ENCODE measurements at places on chromosomes 3 and 15.

DNA sequence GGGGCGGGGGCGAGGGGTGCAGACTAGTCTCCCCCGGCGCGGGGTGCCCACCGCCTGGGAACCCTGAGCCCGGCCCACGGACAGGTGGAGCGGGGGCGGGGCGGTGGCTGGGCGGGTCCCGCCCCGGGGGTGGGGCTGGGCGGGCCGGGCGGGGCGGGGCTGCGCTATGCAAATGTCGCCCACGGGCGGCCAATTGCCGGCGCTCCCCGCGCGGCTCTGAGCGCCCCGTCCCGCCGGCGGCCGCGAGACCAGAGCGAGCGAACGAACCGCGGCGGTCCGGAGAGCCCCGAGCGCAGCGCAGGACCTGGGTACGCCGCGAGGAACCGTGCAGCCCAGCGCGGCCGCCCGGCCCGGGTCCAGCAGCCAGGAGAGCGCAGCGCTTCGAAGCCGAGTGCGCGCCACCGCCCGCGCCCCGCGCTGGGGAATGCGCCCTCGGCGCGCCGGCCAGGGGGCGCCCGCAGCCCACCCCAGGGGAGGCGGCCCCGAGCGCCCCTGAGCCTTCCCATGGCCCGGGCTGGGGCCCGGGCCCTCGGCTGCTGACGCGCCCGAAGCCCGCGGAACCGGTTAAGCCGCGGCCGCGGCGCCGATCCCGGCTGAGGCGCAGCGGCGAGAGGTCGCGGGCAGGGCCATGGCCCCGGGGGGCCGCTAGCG, at the start of gene SEMA3F:
Gene SEMA3F, plus strand, starts transcription at position 485 of the 651 bp plus-strand sequence. CDS start 4,299 bp downstream, outside the sequence.
- no peak for DNase-seq

GRCh38 chr15:78098131-78098755, 5.9 kb downstream of the SH2D7 start:
- no peak for DNase-seq

- no peak for DNase-seq
Observed at GRCh38 chr3:13801361-13802204, 78.3 kb downstream of the WNT7A start.

- no peak for DNase-seq
Observed at GRCh38 chr3:41710646-41711388, 251.1 kb downstream of the ULK4 start.

DNA sequence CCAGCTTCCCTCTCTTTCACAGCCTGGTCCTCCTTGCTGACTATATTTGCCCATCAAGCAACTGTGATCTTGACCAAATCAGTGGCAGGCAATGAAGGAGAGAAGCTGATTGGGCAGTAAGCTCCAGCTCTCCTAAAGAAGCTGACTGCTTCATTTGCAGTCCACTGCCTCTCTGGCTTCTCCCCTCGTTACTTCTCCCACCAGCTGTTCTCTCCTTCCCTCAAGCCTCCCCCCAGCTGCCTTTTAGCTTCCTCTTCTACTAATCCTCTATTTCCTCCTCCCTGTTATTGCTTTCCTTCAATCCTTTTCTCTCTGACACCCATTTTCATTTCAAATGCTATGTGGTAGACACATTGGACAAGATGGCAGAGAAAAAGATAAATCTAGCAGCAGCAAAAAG, 474.7 kb upstream of the UBE2E2 start:
- DNase-seq: no peak

GRCh38 chr3:37320276-37320675, 145.9 kb upstream of the LRRFIP2 start:
- DNase-seq: no peak

GRCh38 chr3:63976161-63976871, 47.0 kb downstream of the PSMD6 start:
- no peak for DNase-seq

DNA sequence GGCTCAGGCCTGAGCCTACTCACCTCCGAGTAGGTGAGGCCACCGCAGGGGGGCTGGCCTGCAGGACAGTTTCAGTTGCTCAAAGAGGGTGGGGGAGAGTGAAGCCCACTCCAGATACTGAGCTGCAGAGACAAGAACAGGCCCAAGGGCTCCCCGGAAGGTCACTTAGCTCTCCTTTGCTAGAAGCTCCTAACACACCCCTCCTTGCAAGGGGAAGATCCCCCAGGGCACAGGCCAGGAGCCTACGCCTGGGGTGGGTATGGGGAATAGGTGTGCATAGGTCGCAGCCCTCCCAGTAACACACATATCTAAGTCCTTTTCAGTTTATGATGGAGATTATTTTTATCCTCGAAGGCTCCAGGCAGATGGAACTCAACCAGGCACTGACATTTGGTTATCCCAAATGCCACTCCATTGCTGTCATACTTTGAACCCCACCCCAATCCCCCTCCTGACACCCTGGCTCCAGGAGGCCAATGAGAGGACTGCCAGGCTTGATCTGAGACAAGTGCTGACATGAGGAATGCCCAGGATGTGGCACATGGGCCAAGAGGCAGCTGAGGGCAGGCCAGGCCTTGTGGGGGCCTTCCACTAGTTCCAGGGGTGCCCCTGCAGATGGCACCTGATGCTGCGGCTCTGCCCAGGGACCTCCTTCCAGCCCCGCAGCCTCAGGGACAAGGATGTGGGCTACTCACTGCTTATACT, 1.1 kb upstream of the MUSTN1 start:
- DNase-seq: no peak

GRCh38 chr3:49610666-49611280, 56.5 kb downstream of the BSN start:
- DNase-seq: no peak

DNA sequence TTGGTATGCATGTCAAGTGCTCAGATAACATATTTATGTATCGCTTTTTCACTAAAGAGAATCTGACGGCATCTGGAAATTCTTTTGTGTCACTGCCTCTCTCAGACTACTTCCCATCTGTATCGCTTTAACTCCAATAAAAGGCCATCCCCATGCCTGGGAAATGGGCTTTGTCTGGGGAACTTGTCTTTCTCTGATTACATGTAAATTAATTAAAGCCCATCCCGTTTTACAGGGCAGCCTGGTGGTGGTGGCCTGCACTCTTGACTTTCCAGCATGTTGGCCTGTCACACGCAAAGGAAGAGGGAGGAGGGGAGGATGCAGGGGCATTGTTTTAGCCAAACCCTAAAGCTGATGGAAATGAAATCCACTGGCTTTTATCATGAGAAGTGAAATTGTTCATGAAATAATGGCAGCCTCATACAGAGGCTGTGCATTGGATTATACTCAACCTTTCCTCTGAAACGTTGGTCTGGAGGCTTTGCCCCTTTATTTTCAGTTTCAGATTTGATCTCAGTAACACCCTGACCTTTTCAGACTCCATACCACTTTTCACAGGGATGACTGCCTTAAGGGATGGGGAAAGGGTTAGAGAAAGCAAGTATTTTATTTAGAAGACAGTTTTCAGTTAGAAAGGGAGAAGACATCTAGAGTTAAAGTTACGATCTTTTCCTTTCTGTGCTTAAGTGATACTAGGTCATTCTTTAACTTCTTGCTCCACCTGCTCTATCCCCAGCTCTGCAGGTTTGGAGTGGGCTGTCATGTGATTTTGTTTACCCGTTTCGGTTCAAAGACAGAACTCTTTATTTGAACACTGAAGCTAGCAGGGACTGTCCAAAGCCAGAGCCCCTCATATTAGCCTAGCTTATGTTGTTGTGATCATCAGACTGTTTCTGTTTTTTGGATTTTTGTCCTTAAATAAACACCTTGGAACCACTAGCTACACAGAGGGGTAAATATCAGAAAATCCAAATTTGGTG, 94.6 kb upstream of the CTDSPL start:
- DNase-seq: no peak

DNA sequence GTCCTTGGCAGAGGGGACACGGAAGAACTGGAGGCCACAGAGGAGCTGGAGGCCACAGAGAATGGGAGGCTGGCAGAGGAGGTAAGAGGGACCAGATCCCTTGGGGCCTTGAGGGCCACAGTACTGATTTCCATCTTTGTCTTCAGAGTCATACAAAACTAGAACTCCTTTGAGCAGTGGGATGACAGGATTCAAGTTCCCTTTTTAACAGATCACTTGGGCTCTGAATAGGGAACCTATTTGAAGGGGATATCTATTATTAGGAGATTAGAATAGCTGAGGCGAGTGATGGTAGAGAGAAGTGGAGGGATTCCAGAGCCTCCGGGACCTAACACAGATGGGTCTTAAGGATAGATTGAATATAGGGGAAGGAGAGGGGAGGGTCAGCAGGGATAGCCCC, 55.7 kb downstream of the OXNAD1 start:
- no peak for DNase-seq

- no peak for DNase-seq
Observed at GRCh38 chr15:59713177-59713576, 24.1 kb upstream of the BNIP2 start.

DNA sequence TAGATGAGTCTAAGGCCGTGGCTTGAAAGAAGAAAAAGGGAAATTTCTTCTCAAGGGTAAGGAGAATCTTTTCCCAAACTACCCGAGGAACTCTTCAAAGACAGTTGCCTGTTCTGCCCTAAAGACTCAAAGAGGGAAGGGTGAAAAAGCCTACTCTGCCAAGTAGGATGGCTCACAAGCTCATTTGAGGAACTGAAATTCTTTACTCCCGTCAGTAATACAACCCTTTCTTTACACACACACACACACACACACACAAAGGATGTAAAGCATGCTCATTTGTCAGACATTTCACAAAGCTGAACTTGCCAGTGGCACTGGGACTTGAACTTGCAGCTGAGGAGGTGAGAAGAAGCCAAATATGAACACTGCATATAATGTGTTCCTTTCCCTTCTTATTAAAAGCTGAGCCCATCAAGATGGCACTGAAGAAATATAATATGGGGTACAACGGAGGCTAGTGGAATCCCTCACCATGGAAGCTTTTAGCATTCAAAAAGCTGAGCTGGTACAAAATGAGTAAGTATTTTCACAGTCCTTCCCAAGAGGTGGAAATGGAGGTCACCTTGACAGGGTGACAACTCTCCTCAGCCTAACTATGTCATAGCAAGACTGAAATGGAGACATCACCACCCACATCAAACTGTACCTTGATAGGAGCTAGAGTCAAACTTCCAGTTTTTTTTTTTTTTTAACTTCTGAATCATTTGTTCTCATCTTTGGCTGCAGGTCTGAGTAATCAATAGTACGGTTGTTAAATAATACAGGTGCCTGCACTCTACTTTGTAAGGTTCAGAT, 57.6 kb downstream of the TAFA4 start:
- DNase-seq: no peak

- no peak for DNase-seq
Observed at GRCh38 chr3:193884652-193885051, 251.3 kb upstream of the HES1 start.

- no peak for DNase-seq
Observed at GRCh38 chr3:48299746-48300712, 33.4 kb downstream of the SPINK8 start.

DNA sequence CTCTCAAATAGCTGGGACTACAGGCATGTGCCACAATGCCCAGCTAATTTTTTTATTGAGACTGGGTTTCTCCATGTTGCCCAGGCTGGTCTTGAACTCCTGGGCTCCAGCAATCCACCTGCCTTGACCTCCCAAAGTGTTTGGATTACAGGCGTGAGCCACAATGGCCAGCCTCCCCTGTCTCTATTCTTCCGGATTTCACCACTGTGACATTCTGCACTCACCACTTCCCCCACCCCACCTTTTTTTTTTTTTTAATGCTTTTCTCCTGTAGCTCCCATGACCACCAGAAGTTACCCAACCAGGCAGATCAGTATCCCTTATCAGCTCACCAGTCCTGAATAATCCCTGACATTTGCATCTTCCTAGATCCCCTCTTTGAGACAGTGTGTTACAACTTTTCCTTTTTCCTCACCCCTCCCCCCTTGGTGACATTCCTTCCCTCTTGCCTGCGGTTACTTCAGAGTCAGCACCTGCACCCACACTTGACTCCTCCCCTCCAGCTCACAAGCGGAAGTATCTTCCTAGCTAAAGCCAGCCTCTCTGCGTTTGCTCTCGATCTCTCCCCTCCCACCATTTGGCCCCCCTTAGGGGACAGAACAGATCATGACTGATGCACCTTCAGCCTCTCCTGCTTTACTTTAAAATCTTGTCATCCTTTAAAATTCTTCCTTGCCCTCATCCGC, 13.5 kb upstream of the ZNF592 start:
- no peak for DNase-seq

GRCh38 chr3:13276438-13277195, 143.5 kb downstream of the NUP210 start:
- no peak for DNase-seq

- no peak for DNase-seq
Observed at GRCh38 chr3:18282507-18282906, 142.6 kb downstream of the SATB1 start.

DNA sequence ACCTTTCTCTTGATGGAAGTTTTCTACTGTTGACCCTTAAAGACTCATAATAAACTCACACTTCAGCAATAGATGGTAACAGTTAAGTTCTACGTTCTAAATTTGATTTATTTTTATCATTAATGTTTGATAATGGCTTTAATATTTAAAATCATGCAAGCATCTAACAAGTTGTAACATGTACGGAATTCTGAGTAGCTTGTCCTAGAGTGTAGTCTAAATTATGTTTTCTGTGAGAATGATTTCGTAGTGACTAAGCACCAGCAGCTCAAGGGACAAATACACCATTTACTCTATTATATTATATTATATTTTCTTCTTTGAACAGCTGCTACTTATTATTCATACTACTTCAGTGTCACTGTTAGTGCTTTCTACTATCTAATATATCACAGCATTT, 345.6 kb downstream of the NLGN1 start:
- no peak for DNase-seq

- no peak for DNase-seq
Observed at GRCh38 chr3:183287301-183287971, 34.4 kb downstream of the B3GNT5 start.

DNA sequence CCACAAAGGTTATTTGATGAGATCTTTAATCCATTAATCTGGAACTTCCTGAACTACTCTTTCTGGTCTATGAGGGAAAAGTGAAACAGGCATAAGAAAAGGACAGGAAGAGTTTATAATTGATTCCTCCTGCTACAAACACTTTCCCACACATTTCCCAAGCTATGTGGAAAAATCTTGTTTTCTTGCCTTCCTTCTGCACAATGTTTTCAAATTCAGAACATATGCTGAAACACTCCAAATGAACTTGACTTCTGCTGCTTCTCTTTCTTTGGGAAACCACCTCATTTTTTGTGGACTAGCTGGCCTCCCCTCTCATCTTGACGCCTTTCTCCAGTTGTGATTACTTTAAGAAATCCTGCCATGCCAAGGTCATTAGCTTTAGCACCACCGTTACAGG, 100.7 kb upstream of the PTPRG start:
- no peak for DNase-seq

DNA sequence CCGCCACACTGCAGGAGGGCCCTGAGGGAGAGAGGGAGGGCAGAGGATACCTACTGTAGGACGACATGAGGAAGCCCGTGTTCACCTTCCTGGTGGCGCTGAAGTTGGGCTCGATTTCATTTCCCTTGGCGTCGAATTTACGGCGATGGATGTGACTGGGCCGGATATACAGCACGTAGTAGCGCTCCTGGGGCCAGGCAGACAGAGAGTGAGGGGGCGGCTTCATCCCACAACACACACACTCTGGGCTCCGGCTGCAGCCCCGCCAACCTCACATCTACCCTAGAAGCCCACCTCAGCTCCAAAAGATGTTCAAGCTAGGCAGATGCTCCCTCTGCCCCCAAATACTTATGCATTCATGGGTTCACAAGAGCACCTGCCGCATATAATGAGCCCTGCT, 4.5 kb downstream of the ARPIN start:
- no peak for DNase-seq

Data from hypothalamus (tissue), 51 donors.